ENCODE measurements at places on chromosomes 1 and 21.

DNA sequence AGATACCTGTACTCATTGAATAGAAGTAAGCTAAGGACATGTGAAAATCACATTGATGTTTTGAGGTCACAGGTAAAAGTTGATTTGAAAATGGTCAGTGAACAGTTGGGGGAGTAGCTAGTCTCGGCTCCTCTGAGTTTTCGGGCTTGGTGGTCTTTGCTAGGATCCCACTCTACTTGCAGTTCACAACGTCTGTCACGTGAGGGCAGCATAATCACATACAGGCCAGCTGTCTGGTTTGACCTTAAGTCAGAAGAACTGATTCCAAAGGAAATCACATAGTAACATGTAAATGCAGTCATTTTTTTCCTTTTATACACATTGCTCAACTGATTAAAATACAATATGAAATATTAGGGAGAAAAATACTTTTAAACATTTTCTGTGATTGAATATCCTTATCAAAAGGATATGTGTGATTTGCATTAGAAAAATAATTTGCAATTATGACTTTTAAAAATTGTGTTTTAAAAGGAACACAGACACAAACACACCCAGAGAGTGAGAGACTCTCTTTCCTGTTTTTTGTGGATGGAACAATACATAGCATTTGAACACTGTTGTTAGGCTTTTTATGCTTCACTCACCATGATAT, 21.8 kb upstream of the PDC start:
- peak; percentile 80 for DNase-seq

- no peak for DNase-seq
These were observed 30.1 kb upstream of the DUSP23 start for GRCh38 chr1:159750621-159751020.

GRCh38 chr1:48341221-48341620, 118.7 kb downstream of the SLC5A9 start:
- peak; percentile 36 for DNase-seq

DNA sequence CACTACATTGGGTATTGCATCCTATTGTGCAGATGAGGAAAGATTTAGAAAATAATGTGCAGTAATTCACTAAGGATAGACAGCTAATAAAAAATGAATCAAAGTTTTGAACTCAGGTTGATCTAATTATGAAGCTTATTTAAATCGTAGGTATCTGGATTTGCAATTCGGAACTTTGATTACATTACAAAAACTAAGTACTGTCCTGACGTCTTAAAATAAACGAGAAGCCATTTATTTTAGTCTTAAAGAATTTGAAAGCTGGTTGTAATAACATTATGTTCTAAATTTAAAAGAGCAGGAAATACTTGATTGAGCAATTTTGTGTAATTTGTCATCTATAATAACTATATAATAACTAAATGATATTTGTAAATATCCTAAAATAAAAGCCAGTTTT, 235.9 kb downstream of the TPR start:
- no peak for DNase-seq

GRCh38 chr21:21200103-21200938, 202.1 kb downstream of the NCAM2 start:
- peak; percentile 99 for DNase-seq
